M059J (cell line): ENCODE measurements at places on chromosomes 13 and 19. TPM values are rescaled to one million over a fixed set of nuclear protein-coding genes. Genes with fewer than 3 reads are reported as not detected.
A peak's percentile ranks its signal among the peaks of the same experiment; 100 is the strongest.

- no peak for DNase-seq
Observed at GRCh38 chr19:16764793-16765433, 45.3 kb downstream of the NWD1 start.

The FPR1 gene
- 3.6 and 3.8 TPM in 2 replicates for total RNA-seq

- peak; percentile 34 for DNase-seq
Observed at GRCh38 chr13:32117701-32118100, 86.1 kb downstream of the FRY start.

DNA sequence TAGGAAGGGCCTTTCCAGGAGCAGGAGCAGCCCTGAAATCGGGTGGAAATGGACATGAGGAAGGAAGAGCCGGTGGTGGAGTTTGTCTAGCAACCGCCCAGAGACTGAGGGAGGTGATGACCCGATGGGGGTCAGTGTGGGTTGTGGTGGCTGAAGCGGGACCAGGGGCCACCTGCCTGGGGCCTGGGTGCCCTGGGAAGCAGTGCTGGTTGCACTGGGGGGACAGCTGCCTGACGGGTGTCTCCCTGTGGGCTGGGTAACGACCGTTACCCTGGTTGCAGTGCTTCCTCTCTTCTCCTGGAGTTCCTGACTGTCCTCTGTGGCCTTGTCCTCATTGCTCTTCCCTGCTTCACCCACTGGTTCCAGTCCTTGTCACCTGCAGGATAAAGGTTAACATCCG lies 13.0 kb downstream of the ZNF536 start:
- DNase-seq, result no peak

DNA sequence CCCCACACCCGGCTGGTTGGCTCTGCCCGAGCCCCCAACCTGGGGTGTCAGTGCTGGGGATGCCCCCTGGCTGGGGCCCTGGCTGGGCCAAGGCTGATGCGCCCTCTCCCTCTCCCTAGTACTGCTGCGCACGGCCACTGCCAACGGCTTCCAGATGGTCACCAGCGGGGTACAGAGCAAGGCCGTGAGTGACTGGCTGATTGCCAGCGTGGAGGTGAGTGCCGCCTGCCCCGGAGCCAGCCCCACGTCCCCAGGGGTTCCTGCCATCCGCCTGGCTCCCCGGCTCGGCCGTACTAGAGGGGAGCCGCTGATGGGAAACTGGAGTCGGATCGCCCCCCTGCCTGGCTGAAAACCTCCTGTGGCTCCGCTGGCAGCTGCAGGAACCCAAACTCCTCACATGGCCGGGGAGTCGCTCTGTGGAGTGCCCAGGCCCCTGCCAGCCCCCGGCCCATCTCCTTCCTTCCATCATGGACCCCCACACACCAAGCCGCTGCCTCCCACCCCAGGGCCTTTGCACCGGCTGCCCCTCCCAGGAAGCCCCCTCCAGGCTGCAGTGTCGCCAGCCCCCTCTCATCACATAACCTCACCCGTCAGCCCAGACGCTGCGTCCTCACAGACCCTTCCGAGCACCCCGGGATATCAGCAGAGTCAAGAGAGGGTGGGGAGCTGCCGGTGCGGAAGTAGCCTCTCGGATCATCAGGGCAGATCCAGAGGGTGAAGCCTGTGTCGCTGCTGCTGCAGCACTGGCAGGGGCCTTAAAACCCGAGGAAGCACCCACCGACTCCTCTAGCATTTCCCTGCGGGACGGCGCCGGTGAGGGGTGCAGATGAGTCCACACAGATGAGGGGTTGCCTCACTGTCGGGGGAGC lies 10.6 kb downstream of the NCLN start:
- no peak for DNase-seq

DNA sequence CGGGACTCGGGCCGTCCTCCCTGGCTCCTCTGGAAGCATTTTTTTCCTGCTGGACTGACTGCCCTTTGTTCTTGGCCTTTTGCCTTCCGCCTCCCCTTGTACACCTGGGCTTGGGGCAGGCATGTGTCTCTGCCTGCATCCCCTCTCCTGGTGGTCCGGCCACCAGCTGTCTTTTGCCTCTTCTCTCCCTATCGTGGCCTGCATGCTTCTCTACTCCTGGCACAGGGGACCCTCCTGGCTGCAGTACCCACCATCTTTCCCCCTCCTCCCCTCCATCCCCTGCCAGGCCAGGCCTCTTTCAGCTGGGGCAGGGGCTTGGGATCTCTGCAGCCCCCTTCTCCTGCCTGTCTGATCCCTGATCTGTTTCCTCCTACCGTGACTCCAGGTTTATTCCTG lies 12.1 kb downstream of the WTIP start:
- no peak for DNase-seq
